ENCODE measurements at places on chromosomes 5 and 9. TPM values are rescaled to one million over a fixed set of nuclear protein-coding genes. Genes with fewer than 3 reads are reported as not detected.

MYOT gene
- total RNA-seq = 0.13 TPM

OGN gene
- not detected for total RNA-seq

PCDHGA9 gene
- 0.03 TPM for total RNA-seq

TMEM174 gene
- total RNA-seq = not detected

RFX3 gene
- total RNA-seq = 1.6 TPM

OTULINL gene
- total RNA-seq = 26.3 TPM

NR6A1 gene
- 1.4 TPM for total RNA-seq

PSAT1 gene
- total RNA-seq = 174 TPM

RGS7BP gene
- total RNA-seq = not detected

NNT gene
- 10.4 TPM for total RNA-seq

RFK gene
- 29.0 TPM for total RNA-seq

PHF24 gene
- 0.09 TPM for total RNA-seq

Measured in A549 treated with AZD2906 at 1 μM for 4 hours (cell line).